ENCODE measurements at places on chromosomes 1 and 21. TPM values are rescaled to one million over a fixed set of nuclear protein-coding genes. Genes with fewer than 3 reads are reported as not detected.

GRCh38 chr21:44853601-44854390 lies 19.7 kb downstream of the PTTG1IP start:
- DNase-seq: no peak

- DNase-seq: no peak
These were observed 11.5 kb downstream of the LAMC1 start for GRCh38 chr1:183034682-183035081.

DNA sequence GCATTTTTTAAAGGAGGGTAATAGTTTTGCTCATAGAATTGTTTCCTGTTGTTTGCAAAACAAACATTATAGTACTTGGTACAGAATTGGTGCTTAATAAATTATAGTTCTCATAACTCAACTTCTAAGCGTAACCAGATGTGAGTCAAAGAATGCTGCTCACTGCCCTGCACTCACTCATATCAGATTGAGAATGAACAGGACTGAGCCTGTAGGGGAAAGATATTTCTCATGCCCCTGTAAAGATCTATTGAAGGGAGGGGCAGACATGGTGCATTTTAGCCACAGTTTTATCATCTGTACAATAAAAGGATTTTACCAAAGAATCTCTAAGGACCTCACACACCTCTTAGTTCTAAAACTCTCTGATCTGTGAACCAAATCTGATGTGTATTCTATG lies 358.5 kb downstream of the SEC16B start:
- no peak for DNase-seq

CNR2 gene
- not detected for total RNA-seq

ETV3L gene
- not detected for total RNA-seq
